ENCODE measurements at places on chromosomes 4 and X.
A peak's percentile ranks its signal among the peaks of the same experiment; 100 is the strongest.

- peak; percentile 83 for DNase-seq
Measured at GRCh38 chr4:170259631-170260153, 169.9 kb upstream of the AADAT start.

- DNase-seq, result peak; percentile 2
Measured at GRCh38 chr4:53490965-53491622, 100.2 kb downstream of the LNX1 start.

DNA sequence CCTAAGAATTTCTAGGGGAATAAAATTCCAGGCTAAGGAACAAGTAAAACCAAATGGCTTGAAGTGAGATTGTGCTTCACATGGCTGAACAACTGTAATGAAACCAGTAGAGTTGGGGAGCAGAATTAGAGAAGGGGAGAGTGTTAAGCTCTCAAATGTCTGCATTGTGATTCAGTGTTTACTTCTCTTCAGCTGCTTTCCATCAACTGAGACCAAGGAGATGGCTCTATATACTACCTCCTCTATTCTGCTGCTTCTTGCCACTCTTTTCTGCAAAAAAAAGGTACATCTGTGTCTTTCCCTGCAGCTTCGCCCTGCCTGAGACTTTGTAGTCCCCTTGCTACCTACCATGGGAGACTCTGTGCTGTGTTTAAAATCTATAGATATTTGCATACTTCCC, 73.5 kb downstream of the WDFY3 start:
- DNase-seq, result no peak

- no peak for DNase-seq
Measured at GRCh38 chrX:77975755-77976154, 6.3 kb upstream of the PGAM4 start.

DNA sequence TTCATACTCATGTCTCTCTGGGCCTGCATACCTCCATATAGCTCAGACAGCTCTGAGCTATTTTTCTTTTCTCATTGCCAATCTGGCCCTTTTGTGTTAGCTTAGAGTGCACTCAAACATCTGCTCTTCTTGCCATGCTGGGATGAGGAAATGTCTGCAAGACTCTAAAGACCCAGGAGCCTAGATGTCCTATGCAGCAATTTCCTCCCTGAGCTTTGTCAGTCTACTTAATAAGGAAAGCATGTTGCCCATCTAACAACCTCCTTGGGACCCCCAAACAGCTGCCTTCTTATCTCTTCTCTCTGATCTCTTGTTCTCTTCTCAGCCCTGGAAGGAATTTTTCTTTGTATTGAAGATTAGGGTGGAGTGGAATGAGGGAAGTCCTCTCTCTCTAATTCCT, 69.2 kb downstream of the UCHL1 start:
- DNase-seq, result no peak
